Stimulated activated CD8-positive, alpha-beta memory T cell treated with anti-CD3 and anti-CD28 coated beads, Interleukin-4, amount 100 ng/mL, for 4 hours (primary cell): ENCODE measurements at places on chromosomes 7 and 10.

- DNase-seq = no peak
These were observed 5.2 kb downstream of the GOT1 start for GRCh38 chr10:99425204-99425603.

- no peak for DNase-seq
These were observed 12.5 kb upstream of the NKX2-3 start for GRCh38 chr10:99520040-99520846.

DNA sequence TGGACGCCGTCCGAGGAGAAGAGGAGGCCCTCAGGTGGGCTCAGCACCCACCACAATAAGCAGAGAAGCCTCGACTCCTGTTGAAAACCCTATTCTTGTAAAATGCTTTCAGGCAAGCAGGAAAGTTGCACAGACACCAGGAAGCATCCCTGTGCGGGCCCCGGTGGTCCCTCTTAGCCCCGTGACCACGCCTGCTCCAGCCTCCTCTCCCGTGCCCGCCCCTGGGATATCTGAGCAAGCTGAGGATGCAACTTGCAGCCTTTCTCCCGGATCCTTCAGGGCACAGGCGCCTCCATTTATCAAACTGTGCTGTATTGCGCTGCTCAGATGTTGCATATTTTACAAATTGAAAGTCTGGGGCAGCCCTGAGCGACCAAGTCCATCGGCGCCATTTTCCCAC lies 72.7 kb downstream of the CFAP46 start:
- DNase-seq = no peak

DNA sequence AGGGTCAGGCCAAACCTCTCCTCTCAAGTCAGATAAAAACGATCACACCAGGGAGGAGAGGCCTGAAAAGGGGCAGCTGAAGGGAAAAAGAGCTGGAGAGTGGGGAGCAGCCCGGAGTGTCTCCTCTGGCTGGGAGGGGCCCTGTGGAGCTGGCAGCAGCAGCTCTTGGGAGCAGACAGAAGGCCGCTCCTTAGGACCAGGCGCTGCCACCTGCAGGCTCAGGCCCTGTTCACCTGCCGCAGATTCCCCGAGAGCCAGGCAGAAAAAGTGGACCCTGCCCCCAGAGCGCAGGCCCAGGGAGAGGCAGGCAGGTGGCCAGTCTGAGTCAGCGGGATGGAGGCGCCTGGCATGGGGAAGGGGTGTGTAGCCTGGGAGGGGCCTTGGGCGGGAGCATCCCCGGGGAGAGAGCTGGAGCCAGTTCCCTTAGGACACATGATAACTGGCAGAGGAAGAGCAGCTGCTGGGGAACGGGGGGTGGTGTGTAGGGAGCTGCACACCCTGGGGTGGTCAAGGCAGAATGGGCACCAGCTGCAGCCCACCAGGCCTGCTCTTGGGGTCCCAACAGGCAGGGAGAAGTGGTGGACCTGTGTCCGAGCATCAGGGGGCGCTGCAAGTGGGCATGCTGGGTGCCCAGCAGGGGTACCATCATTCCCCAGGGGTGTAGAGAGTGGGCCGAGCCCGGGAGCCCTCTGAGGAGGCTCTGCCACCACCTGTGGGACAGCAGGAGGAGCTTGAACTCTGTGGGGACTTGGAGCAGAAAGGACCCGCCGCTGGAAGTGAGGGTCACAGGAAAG lies 177.2 kb upstream of the RHEB start:
- no peak for DNase-seq

- DNase-seq = no peak
These were observed 27.1 kb upstream of the ZNF107 start for GRCh38 chr7:64638822-64639221.
